ENCODE measurements at places on chromosomes 13 and 19.

GRCh38 chr13:27027086-27027667, 144.4 kb downstream of the USP12 start:
- DNase-seq, result no peak

DNA sequence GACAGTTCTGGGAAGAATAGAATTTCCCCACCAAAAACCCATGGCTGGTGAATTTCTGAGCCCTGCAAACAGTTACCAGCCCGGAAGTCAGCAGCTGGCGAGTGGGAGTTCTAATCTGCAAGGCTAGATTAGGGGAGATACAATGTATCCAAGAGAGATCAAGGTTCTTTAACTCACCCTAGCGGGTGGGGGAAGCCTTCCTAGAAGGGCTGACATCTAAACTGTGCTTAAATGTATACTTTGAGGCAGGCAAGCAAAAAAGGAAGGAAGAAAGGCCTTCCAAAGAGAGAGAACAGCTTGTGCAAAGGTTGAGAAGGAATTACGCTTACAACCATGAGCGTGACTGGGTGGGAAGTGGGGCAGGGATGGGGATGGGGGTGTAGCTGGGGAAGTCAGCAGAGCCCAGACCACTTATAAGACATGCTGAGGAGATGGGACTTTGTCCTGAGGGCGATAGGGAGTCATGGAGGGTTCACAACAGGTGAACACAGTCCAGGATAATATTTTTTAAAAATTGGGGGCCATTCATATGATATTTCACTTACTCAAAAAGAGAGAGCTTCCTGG, 20.8 kb upstream of the ZNRF4 start:
- no peak for DNase-seq

DNA sequence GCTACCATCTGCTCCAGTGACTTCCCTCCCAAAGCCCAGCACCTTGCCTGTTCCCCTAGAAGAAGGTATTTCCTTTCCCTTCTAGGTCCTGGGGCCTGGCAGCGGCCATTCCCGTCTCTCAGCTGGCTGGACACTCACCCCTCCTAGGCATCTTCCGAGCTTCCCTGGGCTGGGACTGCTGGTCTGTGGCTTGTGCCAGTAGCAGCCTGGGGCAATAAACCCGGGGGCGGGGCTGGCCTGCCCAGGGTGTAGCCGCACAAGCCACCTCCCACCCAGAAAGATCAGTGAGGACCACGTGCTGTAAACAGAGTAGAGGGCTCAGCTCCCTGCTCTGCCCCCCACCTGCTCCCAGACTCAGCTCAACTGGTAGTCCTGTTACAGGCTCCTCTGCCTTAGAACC, 15.0 kb downstream of the LIPE start:
- DNase-seq, result no peak

DNA sequence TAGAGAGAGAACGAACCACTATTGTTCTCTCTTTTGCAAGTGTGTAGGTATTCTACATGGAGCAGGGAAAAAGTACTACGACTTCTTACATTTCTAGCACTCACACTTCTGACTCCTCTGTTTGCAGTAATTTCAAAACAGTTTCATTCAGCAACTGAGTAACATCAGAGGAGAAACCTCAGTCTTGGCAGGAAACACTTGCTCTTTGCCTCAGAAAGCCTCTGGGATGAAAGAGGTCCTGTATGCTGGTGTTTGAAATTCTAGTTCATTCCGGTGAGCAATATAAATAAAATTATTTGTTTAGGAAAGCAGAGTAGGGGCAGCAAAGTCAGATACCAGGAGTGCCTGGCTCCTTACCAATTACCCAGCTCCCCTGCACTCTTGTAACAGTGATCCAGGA, 595.5 kb downstream of the TBC1D4 start:
- peak; percentile 28 for DNase-seq

GRCh38 chr19:13849991-13850909, 26.7 kb upstream of the NANOS3 start:
- DNase-seq, result peak; percentile 79

DNA sequence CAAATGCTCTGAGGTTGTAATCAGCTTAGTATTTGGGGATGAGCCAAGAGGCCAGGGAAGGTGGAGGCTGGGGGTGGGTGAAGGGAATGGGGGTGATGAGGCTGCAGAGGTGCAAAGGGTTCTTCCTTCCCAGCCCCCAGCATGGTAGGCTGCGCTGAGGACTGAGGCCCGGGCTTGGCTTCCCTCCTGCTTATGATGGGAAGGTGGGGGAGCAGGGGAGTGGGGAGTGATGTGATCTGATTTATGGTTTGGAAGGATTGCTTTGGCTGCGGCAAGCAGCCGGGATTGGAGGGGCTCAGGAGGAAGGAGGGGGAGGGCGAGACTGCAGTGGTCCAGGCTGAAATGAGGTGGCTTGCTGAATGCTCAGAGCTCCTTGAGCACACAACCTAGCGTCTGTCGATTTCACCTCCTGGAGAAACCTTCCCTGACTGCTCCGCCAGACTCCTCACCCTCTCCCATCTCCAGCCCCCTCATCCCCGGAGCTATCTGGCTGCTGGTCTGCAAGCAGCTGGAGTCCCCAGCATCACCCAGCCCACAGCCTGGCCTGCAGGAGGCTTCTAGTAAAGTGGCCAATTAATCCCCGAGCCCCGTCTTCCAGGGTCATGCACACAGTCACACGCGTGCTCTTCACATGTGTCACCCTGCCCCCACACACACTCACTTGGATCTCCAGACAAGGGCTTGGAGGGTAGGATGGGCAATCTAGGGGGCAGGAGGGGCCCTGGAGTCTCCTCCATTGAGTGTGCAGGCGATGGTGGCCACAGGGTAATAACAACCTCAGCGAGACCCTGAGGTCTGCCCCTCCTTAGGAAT, 757 bp upstream of the CLEC11A start:
- DNase-seq, result no peak

- DNase-seq, result peak; percentile 98
Measured at GRCh38 chr19:16435238-16435917, 36.4 kb downstream of the EPS15L1 start.

DNA sequence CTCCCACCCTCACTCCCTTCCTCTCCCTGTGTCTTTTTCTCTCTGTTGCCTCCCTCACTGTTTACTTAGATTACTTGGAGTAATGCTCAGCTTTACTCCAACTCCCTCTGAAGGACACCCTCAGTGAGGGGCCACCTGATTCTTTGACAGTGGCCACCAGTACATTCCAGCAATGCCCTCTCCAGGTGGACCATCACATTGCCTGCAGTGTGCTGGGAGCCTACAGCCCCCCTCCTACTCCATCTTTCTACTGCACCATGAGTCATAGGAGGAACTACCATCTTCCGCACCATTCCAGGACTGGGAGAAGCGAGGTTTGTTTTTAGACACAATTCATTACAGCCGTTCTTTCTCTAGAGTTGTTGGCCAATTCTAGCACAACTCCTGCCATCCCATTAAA, 96.6 kb upstream of the POSTN start:
- no peak for DNase-seq

DNA sequence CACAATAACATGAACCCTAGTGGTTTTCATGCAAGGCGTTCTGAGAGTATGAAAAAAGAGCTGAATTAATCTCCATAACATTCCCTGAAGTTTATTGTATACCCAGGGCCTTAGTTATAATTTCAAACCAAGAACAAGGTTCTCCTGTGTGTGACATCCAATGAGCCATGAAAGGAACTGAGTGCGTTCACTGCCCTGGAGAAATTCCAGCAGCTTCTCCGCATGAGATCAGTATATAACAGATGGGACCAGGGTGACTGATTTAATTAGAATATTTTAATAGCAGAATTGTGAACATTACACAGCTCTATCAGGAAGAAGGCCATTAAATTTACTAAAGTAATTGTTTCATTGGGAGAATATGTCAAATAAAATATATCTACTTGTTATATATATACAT, 1190.5 kb upstream of the SLC10A2 start:
- no peak for DNase-seq

DNA sequence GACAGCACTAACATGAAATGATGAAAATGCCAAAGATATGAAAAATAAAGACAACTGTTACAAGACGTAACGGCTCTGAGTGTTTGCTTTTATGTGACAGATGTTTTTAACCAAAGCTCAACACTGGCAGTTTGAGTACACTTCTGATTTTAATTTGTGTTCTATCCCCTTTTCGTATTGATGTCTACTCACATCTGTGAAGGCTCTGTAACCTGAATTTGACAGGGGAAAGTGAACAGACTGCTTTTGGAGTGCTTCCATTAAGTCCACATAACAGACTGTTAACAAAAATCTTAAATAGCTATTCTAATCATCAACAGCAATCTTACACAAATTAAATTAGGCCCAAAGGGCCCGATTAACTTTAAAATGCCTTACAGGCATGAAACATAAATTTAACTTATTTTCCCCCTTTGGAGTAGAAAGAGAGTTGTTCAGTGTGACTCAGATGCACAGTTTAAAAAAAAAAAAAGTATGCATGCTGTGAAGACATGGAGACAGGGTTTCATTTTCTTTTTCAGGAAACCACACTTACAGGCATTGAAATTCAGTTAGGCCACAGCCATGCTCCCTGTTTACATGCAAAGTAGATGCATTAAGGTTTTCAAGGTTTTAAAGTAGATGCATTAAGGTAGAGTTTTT, 16.3 kb upstream of the RNASEH2B start:
- no peak for DNase-seq
